Stimulated activated CD8-positive, alpha-beta memory T cell treated with anti-CD3 and anti-CD28 coated beads, Interleukin-15, amount 100 ng/mL, for 48 hours (primary cell): ENCODE measurements at places on chromosomes 12 and 14.

GRCh38 chr12:65803251-65803650, 21.0 kb upstream of the HMGA2 start:
- no peak for DNase-seq

GRCh38 chr12:47750229-47750798, 8.4 kb downstream of the RAPGEF3 start:
- no peak for DNase-seq

- no peak for DNase-seq
Observed at GRCh38 chr14:21219561-21220111, 49.6 kb downstream of the HNRNPC start.

DNA sequence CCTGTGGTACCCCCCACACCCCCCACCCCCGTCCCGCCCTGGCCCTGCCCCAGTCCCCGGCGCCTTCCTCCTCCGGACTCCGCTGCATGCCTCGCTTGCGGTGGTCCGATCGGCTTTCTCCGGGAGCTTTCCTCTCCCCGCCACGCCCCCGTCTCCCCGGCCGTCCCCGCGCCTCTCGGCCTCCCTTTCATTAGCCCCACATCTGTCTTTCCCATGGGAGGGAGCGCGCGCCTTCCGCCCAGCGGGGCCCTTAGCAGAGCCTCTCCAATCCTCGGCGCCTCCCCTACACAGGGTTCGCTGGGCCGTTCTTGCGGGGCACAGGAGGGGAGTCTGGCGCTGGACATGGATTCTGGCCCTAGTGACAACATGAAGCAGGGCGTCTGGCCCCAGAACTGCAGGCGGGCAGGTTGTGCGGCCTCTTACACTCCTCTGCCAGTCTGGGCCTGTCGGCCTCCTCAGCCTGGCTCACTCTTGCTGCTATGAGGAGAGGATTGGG, 1.5 kb upstream of the EFS start:
- no peak for DNase-seq

GRCh38 chr12:130576371-130576816, 139.7 kb downstream of the RIMBP2 start:
- DNase-seq = no peak

GRCh38 chr14:80544366-80544765, 333.1 kb upstream of the DIO2 start:
- DNase-seq = no peak

DNA sequence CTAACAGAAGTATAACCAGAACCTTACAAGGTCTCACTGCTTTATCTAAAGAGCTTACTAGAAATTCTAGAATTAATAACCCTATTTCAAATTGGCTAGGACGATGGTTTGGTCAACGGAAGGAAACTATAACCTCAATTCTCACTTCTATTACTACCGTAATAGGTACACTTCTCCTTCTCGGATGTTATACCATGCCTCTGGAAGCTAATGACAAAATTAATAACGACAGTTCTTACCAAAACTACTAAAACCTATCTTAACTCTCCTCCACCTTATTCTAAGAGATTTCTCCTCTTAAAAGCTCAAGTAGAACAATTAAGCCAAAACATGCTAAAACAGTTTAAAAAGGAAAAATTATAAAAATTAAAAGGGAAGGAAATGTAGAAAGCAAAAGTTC, 23.7 kb upstream of the UBC start:
- DNase-seq = no peak

GRCh38 chr14:23863836-23864235, 89.7 kb upstream of the DHRS4 start:
- DNase-seq = no peak

- no peak for DNase-seq
Observed at GRCh38 chr12:131628023-131628740, 82.7 kb upstream of the SFSWAP start.

- DNase-seq = no peak
Observed at GRCh38 chr14:70754991-70755390, 54.3 kb downstream of the MAP3K9 start.

DNA sequence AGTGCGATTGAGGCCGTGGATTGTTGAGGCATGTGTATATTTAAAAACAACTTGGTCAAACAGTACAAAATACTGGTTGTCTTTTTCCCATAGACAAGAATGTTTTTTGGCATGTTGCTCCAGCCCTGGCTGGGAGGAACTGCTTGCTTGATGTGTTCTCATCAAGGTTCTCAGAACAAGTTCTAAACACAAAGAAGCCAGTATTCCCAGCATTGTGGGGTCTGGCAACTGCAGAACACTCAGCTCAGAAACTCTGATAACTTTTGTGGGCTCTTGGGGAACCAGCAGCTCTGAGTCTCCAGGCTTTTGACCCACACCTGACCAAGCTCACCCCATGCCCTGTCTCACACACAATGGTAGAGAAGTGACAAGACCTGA, 27.1 kb upstream of the DICER1 start:
- no peak for DNase-seq

DNA sequence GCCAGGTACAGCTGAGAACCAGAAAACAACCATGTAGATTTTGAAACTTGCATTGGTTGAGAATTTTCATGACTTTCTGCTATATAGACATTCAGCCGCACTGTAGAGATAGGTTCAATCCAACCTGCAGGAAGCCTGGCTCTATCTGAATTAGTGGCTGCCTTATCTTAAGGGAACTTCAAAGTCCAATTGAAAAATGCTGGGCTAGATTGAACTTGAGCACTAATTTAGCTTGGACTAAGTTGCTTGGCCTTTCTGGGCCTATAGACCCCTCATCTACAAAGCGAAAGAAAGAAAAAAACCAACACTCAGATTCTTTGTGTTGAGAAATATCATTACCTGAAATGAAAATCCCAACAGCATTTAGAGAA, 332.4 kb downstream of the NUAK1 start:
- DNase-seq = no peak

DNA sequence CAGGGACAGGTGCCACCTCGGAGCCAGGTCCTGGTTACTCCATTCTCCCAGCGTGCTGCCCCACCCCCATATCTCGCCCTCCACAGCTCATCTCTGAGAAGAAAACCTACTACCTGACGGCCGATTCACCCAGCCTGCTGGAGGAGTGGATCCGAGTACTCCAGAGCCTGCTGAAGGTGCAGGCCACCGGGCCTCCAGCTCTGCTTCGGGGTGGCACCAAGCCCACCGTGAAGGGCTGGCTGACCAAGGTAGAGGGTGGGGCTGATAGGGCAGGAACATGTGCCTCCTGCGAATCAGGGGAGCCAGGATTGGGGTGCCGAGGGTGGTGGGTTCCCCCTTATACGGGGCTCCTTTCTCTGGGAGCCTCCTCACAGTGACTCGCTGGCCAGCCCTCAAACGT, 25.9 kb downstream of the PIGH start:
- DNase-seq = no peak

- DNase-seq = no peak
Observed at GRCh38 chr12:102299731-102300130, 102.1 kb upstream of the PMCH start.

DNA sequence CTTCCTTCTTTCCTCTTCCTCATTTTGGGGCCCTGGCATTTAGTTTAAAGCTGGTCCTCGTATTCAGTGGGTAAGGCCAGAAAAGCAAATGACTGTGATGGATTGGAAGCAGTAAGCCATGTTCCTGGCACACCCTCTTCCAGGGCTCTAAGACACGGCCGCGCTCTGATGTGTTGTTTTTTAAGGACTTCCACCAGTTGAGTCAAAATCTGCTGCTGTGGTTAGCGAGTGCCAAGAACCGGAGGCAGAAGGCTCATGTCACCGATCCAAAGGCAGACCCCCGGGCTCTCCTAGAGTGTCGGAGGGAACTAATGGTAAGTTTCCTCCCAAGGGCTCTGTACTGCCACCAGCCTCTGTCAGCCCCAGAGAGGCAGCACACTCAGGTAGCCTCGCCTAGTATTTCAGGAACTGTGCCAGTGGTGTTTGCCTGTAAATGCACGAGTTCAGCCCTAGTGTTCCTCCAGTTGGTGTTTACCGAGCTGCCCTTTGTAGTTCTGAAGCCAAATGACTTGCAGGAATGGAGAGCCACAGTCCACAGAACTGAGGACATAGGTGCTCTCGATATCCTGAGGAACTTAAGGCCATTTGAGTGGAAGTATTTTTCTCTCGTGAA, 72.7 kb downstream of the ESR2 start:
- no peak for DNase-seq

DNA sequence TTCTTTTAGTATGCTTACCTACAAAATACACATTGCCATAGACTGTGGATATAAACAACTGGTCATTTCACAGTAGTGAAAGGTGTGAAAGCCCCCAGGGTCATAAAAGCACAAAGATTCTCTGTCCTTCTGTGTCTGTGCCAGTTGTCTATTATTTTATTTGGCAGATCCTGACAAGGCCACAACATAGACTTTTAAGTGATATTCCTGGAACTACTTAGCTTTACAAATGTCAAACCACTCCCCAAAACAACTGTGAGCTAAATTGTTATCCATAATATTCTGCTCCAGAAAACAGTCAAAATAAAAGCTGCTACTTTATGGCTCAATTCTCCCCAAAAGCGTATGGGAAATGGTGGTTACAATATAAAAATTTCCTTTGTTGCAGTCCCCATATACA, 172.1 kb downstream of the SEC23A start:
- DNase-seq = no peak

DNA sequence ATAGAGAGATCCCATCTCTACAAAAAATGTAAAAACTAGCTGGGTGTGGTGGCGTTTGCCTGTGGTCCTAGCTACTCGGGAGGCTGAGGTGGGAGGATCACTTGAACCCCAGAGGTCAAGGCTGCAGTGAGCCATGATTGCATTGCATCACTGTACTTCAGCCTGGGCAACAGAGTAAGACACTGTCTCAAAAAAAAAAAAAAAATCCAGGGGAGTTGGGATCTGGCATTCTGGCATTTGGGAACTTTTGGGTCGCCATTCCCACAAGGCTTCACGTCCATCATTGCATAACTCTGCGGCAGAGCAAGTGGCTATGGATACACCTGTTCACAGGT, 34.7 kb upstream of the FAM181A start:
- DNase-seq = no peak
